ENCODE measurements at places on chromosomes 1 and 21.

- DNase-seq: no peak
Observed at GRCh38 chr1:187605736-187606135, 777.0 kb downstream of the PLA2G4A start.

DNA sequence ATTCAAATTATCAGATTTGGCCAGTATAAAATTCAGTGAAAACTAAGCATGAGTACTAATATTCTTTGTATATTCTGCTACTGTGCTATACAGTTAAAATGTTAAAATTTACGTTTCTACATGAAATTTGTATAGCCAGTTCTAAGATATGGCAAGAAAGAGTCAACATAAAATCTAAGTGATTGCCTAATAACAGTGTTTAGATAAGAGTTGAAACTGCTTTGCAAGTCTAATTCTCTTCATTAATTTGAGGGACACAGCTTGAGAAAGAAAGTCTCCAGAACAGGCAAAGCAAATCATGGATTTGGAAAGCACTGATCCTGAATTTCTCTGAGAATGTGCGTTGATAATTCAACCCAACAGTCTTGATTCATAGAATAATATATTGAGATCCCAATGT is 630.9 kb upstream of the USP24 start:
- no peak for DNase-seq

DNA sequence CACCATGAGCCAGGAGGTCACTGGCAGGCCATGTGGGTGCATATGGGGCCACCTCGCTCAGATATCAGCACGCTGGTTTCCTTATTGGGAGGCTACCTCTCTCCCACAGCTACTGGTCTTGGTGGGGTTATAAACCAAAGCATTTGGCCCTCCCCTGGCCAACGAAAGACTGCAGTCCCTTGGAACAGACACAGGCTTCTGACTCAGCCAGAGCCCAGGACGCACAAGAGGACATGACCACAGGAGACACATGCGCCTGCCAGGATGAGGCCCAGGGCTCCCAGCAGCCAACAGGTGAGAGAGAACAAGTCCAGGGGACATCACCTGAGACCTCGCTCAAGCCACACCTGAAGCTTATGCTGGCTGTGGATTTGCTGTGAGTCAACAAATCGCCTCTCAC is 13.8 kb downstream of the NPHP4 start:
- no peak for DNase-seq

DNA sequence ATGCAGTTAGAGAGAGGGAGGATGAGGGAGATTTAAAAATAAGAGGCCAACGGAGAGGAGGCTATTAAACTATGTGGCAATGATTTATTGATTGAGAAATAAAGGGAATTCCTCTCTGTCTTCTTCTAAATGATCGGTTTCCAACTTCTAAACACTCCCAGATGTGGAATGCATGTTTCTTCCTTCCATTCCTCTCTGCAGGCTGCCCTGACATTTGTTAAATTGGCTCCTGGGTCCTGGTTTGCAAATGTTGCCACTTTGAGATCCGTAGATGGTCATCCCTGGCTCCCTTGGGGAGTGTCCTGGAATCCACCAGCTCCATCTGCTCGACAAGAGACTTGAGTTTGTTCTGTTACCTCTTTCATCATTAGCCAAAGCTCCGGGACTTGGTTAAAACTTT is 10.3 kb upstream of the C1orf198 start:
- DNase-seq: no peak

DNA sequence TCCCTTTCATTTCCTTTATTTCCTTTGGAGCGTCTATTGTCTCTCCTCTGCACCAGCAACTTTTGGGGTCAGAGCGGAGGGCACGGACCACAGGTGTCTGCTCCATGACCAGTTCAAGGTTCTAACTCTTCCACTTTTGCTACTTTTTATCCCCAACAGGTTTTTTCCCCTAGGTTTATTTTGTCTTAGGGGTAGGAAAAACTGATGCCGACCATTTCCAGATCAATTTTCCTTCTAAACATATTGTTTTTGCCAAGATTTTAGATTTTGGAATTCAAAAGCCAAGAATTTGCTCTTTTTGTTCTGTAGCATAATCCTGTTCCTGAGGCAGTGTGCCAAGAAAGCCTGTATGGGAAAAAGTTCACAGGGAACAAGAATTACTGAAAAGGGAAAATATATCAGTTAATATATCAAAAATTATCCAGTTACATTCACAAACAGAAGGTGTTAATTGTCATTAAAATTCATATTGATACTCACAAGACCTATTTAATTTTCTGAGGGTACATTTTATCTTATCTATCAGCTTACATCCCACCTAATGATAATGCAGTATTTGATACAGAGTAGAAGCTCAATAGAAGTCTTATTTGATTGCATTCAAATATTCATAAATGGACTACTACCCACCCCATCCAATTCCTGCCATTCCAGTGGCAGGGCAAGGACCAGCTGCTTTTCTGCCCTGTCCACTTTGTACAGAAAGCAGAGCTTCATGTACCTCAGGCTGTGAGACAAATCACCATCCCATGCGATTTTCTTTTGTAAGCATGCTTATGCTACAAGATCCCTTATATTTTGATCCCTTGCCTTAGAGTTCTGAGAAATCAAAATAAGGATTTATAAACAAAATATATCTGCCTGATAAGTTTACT is 31.2 kb downstream of the TSEN15 start:
- no peak for DNase-seq

- no peak for DNase-seq
Observed at GRCh38 chr1:33060579-33061083, 20.3 kb upstream of the AZIN2 start.

GRCh38 chr1:205545991-205546390 is 41.5 kb downstream of the CDK18 start:
- no peak for DNase-seq

DNA sequence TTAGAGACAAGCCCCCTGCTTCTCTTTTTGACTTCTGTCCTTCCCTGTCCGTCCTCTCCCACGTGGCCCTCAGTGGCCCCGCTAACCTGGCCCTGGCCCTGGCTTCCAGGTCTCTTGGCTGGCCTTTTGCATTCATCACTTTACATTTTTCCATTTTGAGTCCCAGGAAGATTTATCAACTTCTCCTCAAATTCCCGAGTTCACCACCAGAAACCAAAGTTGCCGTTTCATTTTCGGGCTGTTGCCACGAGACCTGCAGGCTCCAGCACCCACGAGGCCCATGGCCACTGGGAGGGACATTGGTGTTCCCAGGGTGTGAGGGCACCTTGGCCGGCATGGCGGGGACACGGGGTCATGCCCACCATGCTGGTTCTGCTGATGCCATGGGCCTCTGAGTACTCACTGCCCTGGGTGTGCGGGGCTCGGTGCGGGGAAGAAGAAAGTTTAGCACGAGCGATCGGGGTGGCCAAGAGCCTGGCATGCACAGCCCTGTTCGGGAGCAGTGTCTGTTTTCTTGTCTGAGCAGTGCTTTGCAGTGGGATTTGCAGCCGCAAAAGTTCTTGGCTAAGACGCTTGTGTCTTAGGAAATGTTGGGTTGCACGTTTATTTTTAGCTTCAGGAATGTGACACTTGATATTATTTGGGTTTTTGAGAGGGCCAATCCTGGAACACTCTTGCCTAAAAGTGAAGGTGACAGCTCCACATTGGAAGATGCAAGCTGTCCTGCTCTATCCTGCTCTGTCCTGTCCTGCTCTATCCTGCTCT is 40.4 kb upstream of the ADARB1 start:
- no peak for DNase-seq

Data from SHP77 treated with DMSO at 0.1 percent for 48 hours (cell line).